ENCODE measurements at places on chromosomes 1 and 21.
A peak's percentile ranks its signal among the peaks of the same experiment; 100 is the strongest.

GRCh38 chr1:65258106-65258505 lies 51.2 kb upstream of the DNAJC6 start:
- no peak for DNase-seq

DNA sequence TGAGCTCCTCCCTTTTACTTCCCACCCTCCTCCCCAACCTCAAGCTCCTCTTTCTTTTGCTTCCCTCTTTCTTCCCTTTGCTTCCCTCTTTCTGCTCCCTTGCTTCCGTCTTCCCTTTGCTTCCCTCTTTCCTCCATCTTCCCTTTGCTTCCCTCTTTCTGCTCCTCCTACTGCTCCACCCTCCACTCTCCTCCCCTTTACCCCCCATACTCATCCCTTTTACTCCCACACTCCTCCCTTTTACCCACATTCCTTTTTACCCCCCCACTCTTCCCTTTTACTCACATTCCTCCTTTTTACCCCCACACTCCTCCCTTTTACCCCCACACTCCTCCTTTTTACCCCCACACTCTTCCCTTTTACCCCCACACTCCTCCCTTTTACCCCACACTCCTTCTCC lies 30.2 kb downstream of the PGBD5 start:
- no peak for DNase-seq

DNA sequence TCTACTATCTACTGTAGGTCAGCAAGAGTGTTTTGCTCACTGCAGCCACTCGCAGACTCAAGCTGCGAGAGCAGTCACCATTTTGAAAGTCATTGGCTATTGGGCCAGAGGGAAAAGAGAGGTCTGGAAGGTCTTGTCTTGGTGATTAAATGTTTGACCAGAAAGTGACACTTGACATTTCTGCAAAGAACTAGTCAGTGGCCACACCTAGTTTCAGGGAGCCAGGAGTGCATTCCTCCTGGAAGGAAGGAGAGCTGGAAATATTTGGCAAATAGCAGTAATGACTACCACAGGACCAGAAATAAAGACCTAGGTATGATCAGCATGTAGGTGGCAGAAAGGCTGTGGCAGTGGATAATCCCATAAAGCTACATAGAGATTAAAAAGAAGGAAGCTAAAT lies 440.0 kb upstream of the PLXNA2 start:
- no peak for DNase-seq

DNA sequence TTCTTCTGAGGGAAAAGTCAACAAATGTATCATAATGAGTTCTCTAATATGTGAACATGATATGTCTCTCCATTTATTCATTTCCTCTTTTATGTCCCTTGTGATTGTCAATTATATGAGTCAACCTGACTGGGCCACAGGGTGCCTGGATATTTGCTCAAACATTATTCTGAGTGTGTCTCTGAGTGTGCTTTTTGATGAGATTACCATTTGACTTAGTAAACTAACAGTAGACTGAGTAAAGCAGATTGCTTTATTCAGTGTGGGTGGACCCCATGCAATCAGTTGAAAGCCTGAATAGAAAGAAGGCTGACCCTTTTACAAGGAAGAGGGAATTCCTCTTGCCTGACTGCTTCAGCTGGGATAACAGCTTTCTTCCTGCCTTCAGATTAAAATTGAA lies 142.6 kb downstream of the SLC35F3 start:
- DNase-seq, result no peak

DNA sequence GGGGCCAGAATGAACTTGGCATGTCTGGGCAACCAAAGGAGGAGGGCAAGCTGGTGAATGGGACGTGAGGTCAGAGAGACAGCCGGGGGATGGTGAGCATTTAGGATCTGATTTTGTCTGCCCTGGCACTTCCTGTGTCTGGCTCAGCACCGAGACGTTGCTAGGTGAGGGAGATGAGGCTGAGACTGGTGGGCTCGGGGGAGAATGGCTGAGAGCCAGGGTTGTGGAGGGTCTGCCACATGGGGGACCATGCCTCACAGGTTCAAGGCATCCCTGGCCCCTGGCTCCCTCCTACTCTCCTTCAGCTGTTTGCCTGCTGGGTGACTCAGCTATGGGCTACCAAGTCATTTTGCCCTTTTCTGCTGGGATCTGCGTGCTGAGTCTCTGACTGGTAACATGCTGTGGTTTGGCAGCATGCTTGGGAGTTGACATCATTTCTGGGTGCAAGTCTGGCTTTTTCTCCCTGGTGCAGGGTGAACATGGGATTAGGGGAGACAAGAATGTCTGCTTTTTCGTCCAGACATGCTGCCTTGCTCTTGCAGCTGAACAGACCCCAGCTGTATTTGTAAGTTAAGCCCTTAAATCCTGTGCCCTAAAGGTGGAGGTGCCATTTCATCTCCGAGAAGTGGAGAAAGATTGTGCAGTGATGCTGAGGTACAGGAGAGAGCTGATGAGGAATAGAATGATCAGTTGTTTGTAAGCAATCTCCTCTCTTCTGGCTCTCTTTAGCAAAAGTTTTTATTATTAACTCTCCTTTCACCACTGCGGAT lies 17.6 kb downstream of the GALNT2 start:
- DNase-seq, result no peak

GRCh38 chr1:19346026-19346425 lies 33.9 kb downstream of the SLC66A1 start:
- no peak for DNase-seq

GRCh38 chr1:204075139-204075521 lies 2.2 kb downstream of the SOX13 start:
- no peak for DNase-seq

GRCh38 chr1:226712742-226713419 lies 26.2 kb downstream of the ITPKB start:
- no peak for DNase-seq

GRCh38 chr1:11541236-11541635 lies 62.3 kb downstream of the DISP3 start:
- DNase-seq, result no peak

GRCh38 chr21:15333951-15334350 lies 269.2 kb upstream of the NRIP1 start:
- no peak for DNase-seq

- no peak for DNase-seq
Observed at GRCh38 chr1:41330588-41331545, 30.4 kb upstream of the FOXO6 start.

DNA sequence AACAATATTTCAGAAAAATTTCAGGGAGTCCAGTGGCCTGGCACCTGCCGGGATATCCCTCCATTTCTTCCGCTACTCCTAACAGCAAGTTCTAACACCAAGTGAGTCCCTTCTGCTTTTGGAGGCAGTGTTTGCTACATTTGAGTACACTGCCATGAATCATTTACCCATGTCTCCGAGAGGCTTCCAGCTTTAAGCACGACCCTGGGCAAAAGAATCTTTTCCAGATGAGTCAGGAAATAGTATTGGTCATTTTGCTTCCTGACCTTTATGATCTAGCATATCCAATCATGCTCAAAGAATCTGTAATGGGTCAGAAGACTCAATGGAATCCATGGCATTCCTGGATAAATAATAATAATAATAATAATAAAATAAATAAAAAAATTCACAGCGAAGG lies 60.7 kb upstream of the FMN2 start:
- no peak for DNase-seq

- no peak for DNase-seq
Observed at GRCh38 chr1:43796111-43796581, 88.8 kb downstream of the ST3GAL3 start.

GRCh38 chr1:151711044-151711800 lies 5.4 kb downstream of the CELF3 start:
- peak; percentile 85 for DNase-seq

DNA sequence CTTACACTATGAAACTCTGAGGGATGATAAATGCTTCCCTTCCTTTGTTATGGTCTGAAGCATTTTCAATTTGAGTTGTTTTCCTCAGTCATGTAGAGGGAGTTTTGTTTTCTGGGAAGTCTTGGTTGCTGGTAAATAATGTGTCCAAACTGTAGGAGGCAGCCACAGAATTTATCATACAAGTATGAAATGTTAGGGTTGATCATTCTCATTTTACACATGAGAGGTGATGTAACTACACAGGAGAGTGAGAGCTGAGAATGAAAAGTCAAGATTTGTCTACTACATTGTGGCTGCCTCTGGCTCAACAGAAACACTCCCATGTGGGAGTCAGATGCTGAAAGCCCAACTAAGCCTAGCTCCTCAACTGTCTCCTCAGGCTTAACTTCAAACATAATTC lies 182.5 kb upstream of the SGIP1 start:
- no peak for DNase-seq

DNA sequence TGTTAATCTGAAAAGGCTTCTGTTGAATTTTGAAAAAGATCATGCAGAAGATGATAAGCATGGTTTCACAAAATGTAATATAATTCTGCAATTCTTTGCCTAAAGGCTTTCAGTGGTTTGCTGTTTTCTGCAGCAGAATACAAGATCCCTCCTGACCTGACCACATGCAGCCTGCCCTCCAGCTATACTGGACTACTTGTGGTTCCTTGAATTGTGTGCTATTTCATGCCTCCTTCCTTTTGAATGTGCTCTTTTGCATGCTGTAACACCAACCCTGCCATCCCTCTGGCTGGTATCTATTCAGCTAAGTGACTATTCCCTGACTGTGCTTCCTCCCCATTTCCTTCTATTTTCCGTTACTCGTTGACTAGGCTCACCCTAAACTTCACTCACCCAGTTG lies 55.5 kb downstream of the CACNA1E start:
- DNase-seq, result no peak

DNA sequence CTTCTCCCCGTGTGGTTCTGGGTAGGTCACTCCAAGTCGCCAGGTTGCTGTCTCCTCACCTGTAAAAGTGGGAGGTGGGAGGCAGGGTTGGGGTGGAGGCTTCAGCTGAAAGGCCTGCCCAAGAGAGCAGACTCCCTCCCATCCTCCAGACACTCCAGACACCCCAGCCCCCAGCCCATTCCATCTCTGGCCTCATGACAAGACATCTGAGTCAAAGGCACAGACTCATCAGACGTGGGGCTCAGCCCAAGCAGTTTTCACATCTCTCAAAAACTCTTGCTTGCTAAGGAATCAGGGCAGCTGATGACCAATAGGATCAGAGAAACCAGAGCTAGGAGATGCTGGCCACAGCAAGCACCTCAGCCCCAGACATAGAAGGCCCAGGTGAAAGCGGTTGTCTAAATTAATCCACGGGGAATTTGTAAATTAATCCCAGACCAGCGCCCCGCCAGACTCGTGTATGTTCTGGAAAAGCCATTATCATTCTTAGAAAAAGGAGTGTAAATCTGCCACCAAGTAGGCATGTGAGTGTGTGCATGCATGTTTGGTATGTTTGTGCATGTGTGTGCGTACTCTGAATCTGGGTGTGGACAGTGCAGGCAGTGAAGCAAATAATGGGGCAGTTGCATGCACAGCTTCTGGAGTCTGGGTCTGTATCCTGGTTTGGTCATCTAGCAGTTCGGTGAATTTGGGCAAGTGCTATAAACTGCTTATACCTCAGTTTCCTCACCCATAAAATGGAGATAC lies 55.2 kb downstream of the KCND3 start:
- DNase-seq, result no peak

GRCh38 chr1:213381572-213382084 lies 330.6 kb downstream of the RPS6KC1 start:
- no peak for DNase-seq

GRCh38 chr1:150718225-150718891 lies 2.3 kb downstream of the HORMAD1 start:
- DNase-seq, result no peak

GRCh38 chr1:230906226-230906625 lies 37.9 kb upstream of the C1orf198 start:
- no peak for DNase-seq

DNA sequence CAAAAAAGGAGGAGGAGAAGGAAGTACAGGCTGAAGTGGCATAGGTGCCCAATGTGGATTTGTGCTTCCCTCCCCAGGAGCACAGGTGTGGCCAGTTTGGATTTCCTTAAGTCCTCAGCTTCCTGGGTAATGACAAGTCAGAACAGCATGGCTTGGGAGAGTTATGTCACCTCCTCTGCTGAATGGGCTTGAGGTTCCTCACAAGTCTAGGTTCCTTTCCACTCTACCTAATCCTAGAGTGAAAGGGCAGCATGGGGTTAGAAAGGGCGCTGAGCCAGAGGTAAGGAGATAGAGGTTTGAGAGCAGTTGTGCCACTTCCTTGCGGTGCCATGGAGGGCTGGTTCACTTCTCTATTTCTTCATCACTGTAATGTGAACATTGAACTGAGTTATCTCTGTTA lies 35.5 kb upstream of the IL20 start:
- no peak for DNase-seq

- DNase-seq, result no peak
Observed at GRCh38 chr1:68188644-68189340, 43.5 kb downstream of the WLS start.

Measured in NCI-H524 treated with DMSO at 0.1 percent for 48 hours (cell line).